Left colon (tissue), 2 donors: ENCODE measurements at places on chromosomes 3 and 15.

- peak; percentile 10 for DNase-seq
Measured at GRCh38 chr15:42141246-42141645, 15.2 kb downstream of the PLA2G4F start.

DNA sequence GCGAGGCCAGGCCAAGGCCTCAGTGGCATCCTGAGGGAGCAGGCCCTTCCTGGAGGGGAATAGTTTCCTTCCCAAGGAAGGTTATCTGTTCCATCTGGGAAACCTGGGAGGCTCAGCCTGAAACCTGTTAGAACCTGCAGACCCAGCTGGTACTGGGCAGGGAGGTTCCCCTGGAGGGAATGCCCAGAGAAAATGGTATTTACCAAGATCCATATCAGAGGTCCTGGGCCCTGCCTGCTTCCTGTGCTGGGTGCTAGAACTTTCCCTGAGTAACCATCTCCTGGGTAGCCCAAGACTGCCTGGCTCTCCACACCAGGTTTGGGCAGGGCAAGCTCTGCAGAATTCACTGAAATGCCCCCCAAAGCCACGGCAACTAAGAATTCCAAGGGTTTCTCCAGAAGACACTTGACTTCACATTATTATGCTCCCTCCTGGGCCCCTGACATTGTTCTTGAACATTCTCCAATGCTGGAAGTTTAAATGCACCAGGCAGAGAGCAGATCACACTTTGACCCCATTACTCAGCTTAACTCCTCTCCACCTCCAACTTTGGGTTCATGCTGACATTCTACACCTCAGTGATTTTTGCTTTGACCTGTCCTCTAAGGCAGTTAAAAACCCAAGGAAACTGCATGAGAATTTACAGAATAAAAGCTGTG lies 2.0 kb downstream of the CA12 start:
- no peak for DNase-seq

DNA sequence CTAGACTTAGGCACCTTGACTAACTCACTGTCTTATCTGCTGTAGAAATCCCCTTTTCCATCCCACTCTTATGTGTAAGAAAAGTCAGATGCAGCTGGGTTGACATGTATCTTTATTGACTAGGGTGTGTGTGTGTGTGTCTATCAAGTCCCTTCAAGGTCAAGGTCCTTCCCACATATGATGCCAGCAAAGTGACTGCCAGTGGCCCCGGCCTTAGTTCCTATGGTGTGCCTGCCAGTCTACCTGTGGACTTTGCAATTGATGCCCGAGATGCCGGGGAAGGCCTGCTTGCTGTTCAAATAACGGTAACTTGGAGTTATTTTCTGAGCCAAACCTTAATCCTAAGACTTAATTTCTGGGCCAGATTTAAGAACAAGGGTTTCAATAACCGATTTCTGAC lies 76.3 kb downstream of the DNASE1L3 start:
- DNase-seq = no peak

GRCh38 chr3:133853063-133853924 lies 42.4 kb downstream of the RAB6B start:
- no peak for DNase-seq

- DNase-seq = no peak
Measured at GRCh38 chr15:61612111-61612510, 383.0 kb upstream of the RORA start.

DNA sequence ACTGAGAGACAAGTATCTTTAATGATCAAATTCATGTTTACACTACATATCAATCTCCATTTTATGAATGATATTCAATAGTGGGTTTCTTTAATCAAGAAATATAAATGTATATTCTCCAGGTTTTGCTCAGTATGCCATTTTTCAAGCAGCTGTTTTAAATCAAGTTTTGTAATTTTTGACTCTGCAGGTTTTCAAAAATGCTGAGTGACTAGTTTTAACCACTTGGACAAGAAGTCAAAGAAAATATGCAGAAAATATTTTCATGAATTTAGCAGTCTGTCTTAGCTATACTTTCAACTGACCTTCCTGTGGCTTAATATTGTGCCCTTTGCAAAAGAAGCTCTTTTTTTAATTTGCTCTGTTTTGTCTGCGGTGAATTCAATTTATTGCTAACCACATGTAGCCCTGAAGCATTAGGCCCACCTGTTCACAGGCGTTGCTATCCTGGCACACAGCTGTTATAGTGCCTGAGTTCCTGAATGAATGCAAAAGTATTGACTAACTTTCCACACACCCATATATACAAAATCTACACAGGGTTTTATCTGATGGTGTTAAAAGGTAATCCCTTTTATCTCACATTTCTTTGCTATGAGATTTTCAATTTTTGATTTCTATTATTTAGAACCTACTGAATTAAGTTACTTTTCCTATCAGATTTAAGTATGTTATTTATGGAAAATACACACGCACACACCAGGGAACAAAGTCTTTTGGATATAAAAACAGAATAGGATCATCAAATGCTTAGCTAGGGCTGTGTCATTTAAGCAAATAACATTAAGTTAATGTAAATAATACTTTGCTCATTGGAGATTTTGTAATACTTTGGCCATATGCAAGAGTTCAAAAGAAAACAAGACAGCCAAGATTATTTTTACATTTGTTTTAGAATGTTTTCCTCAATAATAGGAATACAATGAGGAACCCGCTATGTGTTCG lies 1166.1 kb upstream of the GBE1 start:
- DNase-seq = no peak

DNA sequence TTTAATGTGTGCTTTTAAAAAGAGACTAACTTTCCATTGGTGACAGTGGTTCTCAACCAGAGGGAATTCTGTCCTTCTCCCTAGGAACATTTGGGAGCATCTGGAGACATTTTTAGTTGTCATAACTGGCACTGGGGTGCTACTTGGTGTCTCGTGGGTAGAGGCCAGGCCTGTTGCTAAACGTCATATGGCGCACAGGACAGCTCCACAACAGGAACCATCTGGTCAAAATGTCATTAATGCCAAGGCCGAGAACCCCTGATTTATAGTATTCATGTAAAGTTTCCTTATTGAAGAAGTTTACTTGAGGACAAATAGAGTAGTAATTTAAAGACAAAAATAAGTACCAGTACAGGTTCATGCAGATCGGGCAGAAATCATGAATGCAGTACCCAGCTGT lies 164.2 kb downstream of the FEZF2 start:
- no peak for DNase-seq
